ENCODE measurements at places on chromosomes 11 and 22.

GRCh38 chr11:122261546-122261945, 145.5 kb upstream of the BLID start:
- DNase-seq, result no peak

DNA sequence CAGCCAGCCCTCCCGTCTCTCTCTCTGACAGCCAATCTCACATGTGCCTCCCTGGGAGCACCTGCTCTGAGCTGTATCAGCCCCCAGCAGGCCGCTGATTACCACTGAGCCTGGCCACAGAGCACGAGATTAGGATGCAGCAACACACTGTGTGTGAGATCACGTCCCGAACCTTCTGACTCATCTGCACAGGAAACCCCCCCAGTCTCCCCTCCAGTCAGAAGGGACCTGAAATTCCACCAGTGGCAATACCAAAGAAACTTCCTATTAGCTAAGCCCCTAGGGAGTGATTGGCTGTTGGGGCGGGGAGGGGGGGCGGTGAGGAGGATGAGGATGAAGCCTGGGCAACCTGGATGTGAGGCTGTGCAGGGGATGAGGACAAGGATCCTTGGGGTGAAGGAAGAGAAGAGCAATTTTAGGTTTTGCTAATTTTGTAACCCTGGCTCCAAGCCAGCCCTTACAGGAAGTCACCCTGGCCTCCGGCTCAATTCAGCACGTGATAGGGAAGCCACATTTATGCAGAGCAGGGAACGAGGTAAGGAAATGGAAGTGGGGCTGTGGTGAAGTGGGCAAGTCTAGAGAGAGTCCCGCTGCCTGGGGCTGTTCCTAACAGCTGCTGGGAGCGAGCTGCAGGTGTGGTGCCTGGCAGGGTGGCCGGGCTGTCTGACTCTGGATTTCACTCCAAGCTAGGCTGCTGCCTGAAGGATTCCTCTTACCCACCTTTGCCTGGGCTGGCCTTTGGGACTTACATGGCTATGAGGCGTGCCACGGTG, 1.9 kb downstream of the SLC43A3 start:
- DNase-seq, result peak; percentile 71

DNA sequence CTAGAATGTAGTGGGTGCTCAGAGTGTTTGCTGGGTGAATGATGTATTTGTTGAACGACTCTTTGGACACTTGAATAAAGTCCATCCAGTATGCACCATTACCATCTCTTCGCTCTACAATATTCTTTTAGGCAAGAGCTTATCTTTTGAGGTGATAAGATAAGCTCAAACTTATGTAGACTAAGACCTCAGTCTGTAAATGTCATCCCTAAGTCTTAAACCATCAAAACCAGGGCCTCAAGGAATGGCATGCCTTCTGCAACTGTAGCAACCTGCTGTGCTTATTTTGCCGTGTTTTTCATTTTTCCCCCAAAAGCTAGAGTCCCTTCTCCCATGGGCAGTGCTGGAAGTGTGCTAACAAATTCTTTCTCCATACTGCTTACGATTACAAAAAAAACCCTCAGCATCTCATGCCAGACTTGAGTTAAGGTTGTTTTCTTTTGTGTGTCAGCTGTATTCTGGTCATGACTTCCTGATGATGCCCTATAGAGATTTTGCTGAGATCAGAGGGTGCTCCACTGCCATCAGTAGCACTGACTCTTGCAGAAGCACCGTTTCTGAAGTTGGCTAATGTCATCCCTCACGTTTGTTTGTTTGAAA, 27.8 kb downstream of the LIMK2 start:
- no peak for DNase-seq

- DNase-seq, result no peak
Observed at GRCh38 chr22:19359554-19360299, 68.2 kb upstream of the CLTCL1 start.

GRCh38 chr22:49350441-49351121, 477.1 kb downstream of the BRD1 start:
- no peak for DNase-seq

GRCh38 chr11:129854232-129854805, 38.7 kb downstream of the TMEM45B start:
- DNase-seq, result no peak

- DNase-seq, result no peak
Observed at GRCh38 chr11:126891556-126892217, 108.9 kb downstream of the KIRREL3 start.

- no peak for DNase-seq
Observed at GRCh38 chr11:13076961-13077360, 67.8 kb downstream of the RASSF10 start.

GRCh38 chr11:68854273-68854958, 12.7 kb upstream of the CPT1A start:
- DNase-seq, result no peak

- no peak for DNase-seq
Observed at GRCh38 chr22:22037229-22037628, 54.6 kb upstream of the TOP3B start.

DNA sequence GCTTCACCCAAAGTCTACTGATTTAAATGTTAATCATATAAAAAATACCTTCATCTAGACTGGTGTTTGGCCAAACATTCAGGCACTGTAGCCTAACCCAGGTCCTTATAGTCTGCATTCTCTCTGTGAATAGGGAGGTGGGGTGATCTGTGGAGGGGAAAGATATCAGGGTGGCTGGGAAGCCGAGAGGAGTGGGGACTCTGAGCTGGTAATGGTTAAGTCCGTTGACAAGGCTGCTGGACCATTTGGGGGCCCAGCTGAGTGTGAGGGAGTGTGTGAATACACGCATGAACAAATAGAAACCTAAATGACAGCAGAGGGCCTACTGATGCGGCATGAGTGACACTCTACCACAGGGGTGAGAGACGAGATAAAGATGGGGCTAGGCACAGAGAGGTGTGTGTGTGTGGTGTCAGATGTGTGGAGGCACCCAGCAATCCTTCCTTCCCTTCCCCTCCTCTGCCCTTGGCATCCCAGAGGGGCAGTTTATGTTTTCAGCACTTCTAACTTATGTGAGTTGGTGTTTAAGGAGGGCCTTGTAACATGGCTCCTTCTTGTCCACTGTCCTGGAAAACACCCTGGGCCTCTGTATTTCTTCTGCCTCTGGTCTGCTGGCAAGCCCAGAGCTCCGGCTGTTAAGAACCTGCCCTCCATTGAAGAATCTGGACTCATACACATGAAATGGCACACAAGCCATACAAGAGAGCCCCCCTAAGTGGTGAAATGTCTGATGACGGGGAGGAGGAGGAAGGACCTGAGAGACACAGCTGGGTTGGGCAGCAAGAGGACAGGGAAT, 249.1 kb upstream of the TBCEL start:
- no peak for DNase-seq

- no peak for DNase-seq
Observed at GRCh38 chr11:89612096-89612495, 98.0 kb upstream of the TRIM77 start.

Data from stimulated activated CD8-positive, alpha-beta memory T cell treated with anti-CD3 and anti-CD28 coated beads, Interleukin-7, amount 100 ng/mL, for 24 hours (primary cell).